ENCODE measurements at places on chromosomes 12 and 14.
A peak's percentile ranks its signal among the peaks of the same experiment; 100 is the strongest.

DNA sequence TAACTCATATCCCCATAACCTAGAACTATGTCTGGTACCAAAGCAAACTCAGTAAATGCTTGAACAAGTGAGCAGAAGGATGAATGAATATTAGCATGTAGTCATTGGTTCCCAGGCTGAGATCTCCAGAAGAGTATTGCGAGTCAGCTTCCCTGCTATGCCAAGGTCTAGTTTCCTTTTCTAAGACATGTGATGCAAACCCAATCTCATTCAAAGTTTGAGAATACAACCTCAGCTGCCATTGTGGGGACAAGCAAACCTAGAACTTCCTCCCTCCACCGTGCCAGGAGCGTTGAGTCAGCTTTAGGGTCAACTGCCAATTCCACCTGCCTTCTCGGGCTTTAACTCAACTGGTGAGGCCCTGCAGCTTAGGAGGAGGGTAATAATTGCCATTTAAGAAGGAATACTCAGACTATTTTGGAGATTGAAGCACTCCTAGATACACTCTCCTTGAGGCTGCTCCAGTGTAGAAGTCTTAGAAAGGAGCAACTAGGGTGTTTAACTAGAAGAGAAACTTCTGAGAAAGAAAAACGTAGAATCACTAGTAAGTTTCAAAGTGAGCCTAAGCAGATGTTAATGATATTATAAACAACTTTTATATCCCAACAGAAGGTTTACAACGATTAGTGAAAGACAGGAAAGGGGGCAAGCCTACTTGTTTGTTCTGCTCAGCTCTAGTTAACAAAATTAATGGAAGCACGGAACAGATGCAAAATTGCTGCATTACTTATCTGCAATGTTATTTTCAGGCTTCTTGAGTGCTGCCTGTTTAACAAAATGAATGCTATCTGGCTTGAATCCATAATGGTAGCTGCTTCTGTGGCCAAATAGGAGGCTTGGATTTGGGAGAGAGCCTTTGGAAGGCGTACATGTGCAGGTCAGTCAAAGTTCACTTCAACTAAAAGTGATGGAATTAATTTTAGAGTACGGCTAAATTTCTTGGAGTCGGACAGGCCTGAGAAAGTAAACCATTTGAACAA is 96.9 kb downstream of the HELB start:
- DNase-seq: no peak

DNA sequence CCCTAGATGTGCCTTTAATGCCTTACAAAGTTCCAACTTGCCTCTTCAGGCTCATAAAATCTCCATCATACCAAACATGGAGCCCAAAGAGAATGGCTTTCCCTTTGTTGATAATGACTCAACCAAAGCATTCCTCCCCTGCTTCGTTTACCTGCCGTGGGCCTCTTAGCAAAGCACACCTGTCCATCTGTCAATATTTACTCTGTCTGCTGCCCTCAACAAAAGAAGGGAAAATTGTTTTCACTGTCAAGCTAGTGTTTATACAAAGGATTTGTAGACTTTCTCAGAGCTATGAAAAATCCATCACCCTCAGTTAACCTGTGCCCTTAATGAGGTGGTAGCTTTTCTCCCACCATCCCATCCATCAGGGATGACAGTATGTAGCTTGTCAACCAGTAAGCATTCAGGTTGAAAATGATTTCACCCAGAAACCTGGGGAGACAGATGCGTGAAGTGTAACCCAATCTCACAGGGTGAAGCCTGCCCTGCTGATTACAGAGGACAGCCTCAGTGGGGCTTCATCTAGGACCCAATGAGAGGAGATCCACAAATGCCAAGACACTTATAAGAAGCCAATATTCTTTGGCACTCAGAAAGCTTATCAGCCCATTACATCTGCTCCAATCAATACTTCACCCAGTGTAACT is 278.1 kb downstream of the NUAK1 start:
- no peak for DNase-seq

DNA sequence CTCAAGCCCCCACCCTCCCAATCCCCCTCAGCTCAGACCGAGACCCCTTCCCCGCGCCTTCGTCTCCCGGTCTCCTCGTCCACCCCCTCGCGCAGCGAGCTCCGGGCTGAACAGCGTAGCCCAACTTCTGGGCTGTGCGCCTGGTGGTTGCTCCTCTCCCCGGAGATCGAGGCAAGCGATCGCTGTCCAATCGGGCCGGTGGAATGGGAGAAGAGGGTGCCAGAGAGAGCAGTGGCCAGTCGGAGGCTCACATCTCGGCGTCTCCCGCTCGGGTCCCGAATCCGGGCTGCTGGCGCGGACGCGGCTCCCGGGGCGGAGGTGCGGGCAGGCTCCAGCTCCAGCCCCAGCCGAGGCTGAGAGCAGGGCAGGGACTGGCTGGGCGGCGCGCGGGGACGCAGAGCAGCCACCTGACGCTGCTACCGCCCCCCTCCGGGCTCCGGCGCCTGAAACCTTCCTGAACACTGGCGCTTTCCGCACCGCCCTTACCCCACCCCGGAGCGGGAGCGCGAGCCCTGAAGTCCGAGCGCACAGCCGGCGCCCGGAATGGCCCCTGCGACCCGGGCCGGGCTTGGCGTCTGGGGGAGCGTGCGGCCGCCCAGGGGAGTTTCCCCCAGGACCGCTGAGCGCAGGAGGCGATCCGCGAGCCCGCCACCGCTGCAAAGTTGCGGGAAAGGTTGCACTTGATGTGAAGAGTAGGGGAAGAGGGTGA is 508 bp upstream of the KCNH5 start:
- no peak for DNase-seq

DNA sequence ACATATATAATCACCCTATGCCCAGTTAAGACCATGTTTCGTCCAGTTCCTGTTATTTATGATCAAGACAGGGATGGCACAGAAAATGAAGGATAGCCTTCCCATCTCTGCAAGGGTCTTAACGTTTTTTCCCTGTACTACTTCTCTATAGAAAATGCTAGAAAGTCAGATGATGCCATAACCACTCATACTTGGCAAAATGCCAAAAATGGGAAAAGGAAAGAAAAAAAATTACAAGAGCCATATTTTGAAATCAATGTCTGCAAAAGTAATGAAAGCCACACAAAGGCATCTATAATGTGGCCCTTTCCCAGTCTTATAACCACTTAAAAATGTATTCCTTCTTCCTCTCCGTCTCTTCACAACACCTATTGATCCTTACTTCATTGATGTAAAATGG is 1.8 kb upstream of the MYL6B start:
- no peak for DNase-seq

GRCh38 chr14:77158175-77158881 is 16.7 kb upstream of the ZDHHC22 start:
- DNase-seq: no peak

GRCh38 chr12:107092669-107093416 is 506 bp downstream of the CRY1 start:
- peak; percentile 47 for DNase-seq

- DNase-seq: no peak
Observed at GRCh38 chr12:65660096-65660495, 164.2 kb upstream of the HMGA2 start.

DNA sequence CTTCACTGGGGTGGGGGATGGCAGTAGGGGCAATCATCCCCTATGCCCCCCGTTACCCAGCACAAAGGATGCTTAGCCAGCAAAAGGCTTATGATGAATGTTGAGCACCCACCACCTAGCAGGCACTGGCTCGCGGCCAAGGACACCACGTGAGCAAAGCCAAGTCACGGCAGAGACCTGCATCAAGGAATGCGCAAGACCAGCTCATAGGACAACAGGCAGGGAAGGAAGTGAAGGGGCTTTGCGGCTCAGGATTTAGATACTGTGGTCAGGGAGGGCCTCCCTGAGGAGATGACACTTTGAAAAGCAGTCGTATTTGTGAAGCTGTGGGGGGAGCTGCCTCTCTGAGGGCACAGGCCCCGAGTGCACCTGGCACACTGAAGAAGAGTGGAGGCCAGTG is 32.8 kb downstream of the SH2B3 start:
- DNase-seq: no peak

DNA sequence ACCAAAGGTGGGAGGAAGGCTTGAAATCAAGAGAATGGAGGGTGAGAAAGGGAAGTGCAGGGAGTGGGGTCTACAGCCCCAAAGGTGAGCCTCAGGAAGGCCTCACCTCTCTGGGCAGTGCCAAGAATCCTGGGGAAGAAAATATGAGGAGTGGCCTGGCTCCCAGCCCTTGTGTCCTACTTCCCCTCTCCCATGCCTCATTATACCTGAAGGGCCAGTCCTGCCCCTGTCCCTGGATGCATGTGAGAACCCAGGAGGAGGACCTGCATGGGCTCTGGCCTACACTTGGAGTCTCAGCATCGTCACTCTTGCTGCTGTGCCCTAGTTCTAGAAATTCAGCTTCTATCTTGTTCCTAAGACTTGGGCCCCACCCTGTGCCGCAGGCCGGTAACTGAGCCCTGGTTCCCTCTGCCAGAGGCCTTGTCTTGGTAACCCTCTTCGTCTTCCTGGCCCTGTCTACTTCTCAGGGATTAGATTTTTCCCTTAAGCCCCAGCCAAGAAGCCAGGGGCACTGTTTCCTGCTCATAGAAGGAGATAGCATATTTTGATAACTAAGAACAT is 10.9 kb upstream of the MYH7 start:
- no peak for DNase-seq

DNA sequence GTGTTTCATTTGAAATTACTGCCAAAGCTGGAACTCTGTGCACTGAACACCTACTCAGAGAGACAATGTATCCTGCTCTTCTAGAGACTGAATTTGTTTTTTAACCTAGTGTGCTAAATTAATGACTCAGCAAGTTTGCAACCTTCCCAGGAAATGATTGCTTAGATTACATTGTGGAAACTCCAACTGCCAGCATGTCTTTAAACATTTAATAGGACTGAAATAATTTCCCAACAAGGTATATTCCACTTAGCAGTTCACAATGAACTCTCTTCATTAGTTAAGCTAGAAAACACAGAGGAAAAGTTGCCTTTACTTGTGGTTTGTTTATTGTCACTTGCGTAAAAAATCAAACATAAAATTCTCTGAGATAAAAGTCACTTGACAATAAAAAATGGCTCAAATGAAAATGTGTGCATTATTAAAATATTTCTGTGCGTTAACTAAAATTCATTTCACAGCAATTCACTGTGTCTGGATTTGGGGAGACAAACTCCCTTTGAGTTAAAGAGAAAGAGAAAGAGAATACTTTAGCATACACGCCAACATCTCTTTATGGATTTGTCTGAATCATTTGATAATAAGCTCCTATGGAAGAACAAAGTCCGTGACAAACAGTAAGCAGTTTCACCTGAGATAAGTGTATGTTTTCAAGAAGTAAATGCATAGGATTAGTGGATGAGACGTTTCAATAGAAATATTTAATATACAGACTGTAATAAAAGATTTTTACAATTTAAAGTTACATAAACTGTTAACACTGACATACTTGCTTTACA is 284.0 kb downstream of the PRKD1 start:
- no peak for DNase-seq

- DNase-seq: no peak
Observed at GRCh38 chr12:125100551-125101434, 35.6 kb downstream of the AACS start.

- no peak for DNase-seq
Observed at GRCh38 chr12:1927051-1927680, 8.7 kb upstream of the CACNA2D4 start.

- DNase-seq: no peak
Observed at GRCh38 chr14:101357038-101357437, 204.3 kb upstream of the DIO3 start.

DNA sequence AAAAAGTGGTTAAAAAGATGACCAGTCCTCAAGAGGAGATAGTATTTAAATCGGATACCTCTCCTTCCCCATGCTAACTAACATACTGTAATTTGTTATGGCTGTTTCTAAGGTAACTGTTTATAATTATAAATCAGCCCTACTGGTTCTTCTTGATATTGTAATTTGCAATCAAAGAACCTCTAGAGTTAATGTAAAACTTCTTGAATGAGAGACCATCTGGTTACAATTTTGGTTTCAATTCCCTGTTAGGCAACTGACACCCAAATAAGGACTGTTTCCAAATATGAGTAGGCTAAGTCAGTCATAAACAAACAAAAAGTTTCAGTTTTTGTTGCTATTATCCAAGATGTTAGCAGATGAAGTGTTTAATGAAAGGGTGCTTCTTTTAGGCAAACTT is 120.2 kb upstream of the DNM1L start:
- DNase-seq: no peak
